Heart right ventricle (tissue), 16 donors: ENCODE measurements at places on chromosomes 3 and 15. TPM values are rescaled to one million over a fixed set of nuclear protein-coding genes. Genes with fewer than 3 reads are reported as not detected.
A peak's percentile ranks its signal among the peaks of the same experiment; 100 is the strongest.

GRCh38 chr3:58414538-58415197, 19.0 kb downstream of the PDHB start:
- no peaks in the 10 kb centered on the region for H3K27me3 ChIP-seq
- H3K4me1 ChIP-seq: peaks cover 24% of the 10 kb centered on the region
- peak; percentile 53 for DNase-seq

DNA sequence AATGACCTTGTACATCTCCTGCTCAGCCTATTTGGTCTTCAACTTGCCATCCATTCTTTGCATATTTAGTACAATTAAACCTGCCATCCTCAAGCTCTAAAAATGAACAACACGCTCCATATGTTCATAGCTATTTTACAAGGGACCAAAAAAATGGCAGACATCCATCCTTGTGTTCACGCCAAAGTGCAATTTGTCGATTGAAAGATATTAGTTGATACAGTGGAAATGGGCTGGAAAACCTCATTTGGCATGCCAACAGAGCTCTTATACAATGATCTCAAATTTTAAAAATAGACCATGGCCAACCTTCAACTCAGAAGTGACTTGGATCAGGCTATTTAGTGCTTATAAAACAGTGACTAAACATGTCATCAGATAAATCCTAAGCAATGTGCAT, 413.6 kb upstream of the ARL6 start:
- DNase-seq: no peak
- no peaks in the 10 kb centered on the region for H3K4me1 ChIP-seq
- H3K4me3 ChIP-seq: no peak overlapping the region
- no peak overlapping the region for H3K27ac ChIP-seq
- H3K27me3 ChIP-seq: no peaks in the 10 kb centered on the region

Gene A4GNT
- not detected for total RNA-seq

GRCh38 chr3:187150186-187150585, 10.9 kb upstream of the RPL39L start:
- H3K4me1 ChIP-seq: no peaks in the 10 kb centered on the region
- no peak for DNase-seq
- H3K4me3 ChIP-seq: no peak overlapping the region
- H3K27me3 ChIP-seq: no peaks in the 10 kb centered on the region

Gene GOLGA8Q
- total RNA-seq: 2.1 TPM

DNA sequence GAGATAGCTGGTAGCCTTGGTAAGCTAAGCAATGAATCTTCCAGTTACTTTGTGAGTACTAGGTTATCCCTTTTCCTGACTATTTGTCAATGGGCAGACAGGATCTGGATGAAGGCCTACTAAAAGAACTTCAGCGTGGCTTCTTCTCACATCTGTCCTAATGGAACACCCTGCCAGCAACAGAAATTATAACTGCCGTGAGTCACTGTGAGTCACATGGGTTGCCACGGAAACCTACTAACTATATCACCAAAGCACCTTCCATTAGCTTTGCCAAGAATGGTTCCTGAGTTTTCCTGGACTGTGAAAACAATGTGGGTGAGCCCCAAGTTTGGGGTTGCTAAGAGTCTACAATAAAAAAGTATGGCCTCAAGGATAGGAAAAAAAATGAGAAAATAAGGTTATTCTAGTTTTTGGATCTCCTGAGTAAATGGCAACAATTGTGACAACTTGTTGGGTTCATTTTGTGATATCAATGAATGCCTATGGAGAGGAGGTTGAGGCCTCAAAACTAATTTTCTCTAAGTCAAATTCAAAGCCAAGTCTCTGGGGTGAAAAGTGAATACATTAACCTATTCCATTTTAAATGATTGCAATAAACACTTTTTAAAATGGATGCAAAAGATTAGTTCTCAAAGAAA, 195.1 kb upstream of the ICE2 start:
- DNase-seq: no peak
- no peaks in the 10 kb centered on the region for H3K27me3 ChIP-seq
- no peaks in the 10 kb centered on the region for H3K4me1 ChIP-seq

- H3K27me3 ChIP-seq: no peaks in the 10 kb centered on the region
- no peaks in the 10 kb centered on the region for H3K36me3 ChIP-seq
- H3K27ac ChIP-seq: peak overlapping the region; percentile 65
- peaks cover 12% of the 10 kb centered on the region for H3K4me1 ChIP-seq
- no peak overlapping the region for H3K4me3 ChIP-seq
Measured at GRCh38 chr3:178367817-178368617, 168.2 kb upstream of the KCNMB2 start.

Gene CGNL1
- total RNA-seq: 32.7 TPM

Gene SLCO2A1
- 11.1 TPM for total RNA-seq

GRCh38 chr3:117059067-117059955, 349.7 kb downstream of the TUSC7 start:
- no peak overlapping the region for H3K4me3 ChIP-seq
- no peaks in the 10 kb centered on the region for H3K36me3 ChIP-seq
- DNase-seq: no peak
